ENCODE measurements at places on chromosomes 12 and 14.
A peak's percentile ranks its signal among the peaks of the same experiment; 100 is the strongest.

- peak; percentile 58 for DNase-seq
Measured at GRCh38 chr12:1797011-1797901, 23.1 kb upstream of the LRTM2 start.

DNA sequence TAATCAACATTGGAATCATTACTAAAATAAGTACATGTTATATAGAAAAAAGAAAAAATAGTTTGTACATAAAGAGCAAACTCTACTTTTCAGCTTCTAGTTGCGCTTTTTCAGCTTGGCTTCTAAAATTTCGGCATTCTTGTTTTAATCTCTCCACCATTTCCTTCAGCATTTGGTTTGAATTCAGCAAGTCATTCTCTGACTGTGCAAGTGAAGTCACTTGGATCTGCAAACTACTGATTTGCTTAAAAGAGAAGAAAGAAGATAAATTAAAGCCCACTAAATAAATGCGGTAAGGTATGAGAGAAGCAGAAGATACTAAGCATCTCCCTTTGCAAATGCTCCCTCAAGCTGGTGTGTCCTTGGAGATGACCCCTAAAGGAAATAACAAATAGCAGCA lies 126.3 kb downstream of the CEP83 start:
- no peak for DNase-seq

GRCh38 chr12:119990382-119990874 lies 1.4 kb downstream of the BICDL1 start:
- DNase-seq, result peak; percentile 31

DNA sequence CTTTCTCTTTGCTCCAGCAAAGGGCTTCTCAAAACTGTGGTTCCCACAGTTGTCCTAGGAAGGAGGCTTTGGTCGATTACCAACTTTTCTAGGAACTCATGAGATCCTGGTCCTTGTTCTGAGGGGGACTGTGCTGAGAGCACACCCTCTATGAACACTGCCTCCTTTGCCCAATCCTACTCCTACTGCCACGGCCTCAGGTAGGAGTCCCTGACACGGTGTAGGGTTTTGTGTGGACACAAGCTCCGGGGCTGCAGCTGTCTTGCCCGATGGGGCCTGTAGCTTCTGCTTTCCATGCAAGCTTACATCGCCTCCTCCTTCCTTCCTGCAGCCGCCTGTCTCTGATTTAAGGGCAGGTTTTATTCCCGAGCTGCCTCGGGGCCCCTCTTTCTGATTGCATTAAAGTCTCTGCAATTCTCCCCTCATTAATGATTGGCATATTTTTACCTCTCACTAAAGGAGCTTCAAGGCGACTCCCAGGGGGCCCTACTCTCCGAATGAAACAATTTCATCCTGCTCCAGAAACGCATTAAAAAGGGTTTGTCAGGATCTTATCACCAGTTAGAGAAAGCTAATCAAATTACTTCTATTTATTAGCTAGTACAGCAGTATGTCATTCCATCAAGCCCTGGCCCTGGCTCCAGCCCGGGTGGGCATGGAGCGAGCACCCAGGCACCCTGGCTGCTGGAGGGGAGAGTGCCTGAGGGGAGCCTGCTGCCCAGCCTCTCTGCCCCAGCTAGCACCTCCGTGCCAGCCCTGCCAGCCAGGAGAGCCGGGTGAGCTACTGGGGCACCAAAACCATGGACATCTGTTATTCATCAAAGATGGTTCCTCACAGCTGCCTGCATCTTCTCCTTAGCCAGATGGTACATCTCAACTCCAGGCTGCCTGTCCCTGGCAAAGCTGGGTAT lies 38.0 kb upstream of the ESRRB start:
- DNase-seq, result no peak

GRCh38 chr14:102507857-102508312 lies 1.7 kb downstream of the ANKRD9 start:
- peak; percentile 43 for DNase-seq

- DNase-seq, result peak; percentile 88
Measured at GRCh38 chr14:104976198-104977007, 1.8 kb downstream of the AHNAK2 start.

DNA sequence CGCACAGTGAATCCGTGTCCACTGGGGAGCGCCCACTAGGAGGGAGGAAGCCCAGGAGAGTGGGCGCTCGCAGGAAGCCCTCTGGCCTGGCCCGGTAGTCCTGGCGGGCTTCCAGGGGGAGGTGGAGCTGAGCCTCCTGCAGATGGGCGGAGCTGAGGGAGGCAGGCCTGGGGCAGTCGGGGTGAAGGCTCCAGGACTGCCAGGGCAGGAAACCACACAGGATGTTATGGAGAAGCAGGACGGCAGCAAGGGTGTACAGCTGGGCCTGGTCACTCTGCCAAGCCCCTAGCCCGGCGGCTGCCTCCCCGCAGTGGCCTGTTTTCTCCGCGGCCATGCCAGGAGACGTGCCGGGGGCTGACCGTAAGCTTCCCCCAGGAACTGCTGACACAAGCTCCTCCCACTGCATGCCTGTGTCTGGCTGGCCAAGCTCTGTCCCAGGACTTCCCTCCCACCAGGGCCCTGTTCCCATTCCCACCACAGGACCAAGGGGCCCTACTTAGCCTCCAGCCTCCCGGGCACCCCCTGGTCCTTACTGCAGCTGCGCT lies 143.4 kb upstream of the C14orf180 start:
- peak; percentile 34 for DNase-seq

- DNase-seq, result no peak
Measured at GRCh38 chr12:121533394-121534090, 47.3 kb downstream of the KDM2B start.

DNA sequence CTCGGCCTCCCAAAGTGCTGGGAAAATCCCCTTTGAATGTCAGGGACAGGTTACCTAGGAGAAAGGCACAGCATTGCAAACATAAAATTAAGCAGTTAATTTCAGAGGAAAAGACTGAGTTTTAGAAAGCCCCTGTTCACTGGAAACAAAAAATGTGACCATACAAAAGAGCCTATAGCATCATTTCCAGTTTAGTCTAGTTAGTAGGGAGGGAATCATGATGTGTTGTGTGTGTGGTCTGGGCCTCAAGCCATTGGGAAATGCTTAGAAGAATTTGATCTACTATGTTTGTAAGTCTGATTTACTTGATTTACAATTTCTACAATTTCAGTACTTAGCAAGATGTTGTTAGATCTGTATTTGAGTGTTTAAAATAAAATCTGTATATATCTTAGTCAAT lies 47.1 kb upstream of the RERG start:
- DNase-seq, result no peak

GRCh38 chr14:36315159-36315853 lies 5.1 kb downstream of the MBIP start:
- peak; percentile 21 for DNase-seq

- DNase-seq, result no peak
Measured at GRCh38 chr14:39417014-39417413, 15.2 kb downstream of the FBXO33 start.

DNA sequence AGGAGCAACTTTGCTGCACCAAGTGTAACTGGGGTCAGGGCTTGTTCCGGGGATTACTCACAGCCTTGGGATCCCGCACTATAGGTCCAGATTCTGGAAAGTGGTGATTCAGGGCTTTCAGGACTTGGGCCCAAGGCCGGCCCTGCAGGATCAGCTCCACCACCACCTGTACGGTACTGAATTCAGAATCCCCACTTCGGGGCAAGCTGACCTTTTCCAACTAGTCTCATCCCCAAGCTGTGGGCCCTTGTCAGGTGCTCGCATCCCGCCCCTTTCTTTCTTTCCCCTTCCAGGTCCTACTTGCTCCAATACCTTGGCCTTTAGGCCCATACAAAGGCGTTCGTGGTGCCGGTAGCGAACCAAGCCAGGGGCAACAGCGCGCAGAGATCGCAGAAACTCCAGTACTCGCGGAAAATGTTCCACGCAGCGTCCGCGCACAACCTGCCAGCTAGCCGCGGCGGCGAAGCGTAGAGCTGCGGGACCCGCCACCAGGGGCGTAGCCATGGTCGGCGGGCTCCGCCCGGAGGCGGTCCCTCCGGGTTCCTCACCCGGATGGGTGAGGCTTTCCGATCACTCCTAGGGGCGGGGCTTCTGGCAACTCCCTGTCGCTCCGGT lies 487 bp downstream of the TINF2 start:
- peak; percentile 93 for DNase-seq

DNA sequence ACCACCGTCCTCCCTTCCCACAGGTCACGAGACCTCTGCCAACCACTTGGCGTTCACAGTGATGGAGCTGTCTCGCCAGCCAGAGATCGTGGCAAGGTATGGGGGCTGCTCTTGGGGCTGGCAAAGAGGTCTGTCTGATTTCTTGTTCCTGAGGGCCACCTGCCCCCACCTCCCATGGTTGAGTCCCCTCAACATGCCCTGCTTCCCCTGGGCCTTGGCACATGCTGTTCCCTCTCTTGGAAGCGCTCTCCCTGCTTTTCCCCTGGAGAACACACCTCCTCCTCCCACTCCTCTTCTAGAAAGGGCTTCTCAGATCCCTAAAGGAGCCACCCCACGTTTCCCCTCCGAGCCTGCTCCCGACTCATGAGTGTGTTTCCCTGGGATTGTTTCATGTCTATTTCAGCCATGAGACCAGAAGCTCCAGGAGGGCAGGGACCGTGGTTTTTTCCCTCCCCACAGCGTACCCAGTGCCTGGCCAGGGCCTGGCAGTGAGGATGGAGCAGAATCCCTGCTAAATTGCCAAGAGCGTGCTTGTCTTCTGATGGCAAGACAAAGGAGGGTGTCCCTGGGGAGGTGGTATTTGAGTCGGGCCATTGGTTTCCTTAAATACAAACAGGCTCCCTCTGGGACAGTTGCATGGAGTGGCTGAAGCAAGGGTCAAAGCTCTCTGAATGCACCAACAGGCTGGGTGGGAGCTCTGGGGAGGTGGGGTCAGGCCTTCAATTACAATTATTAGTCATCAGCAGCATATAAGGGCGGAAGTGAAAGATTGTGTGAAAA lies 34.1 kb downstream of the CYP46A1 start:
- peak; percentile 60 for DNase-seq

GRCh38 chr12:5783289-5783920 lies 161.7 kb downstream of the ANO2 start:
- no peak for DNase-seq

All from GM13977 (cell line).